8988T (cell line): ENCODE measurements at places on chromosomes 16 and 17.
A peak's percentile ranks its signal among the peaks of the same experiment; 100 is the strongest.

- DNase-seq = peak; percentile 95
Observed at GRCh38 chr17:19744922-19745757, 3.0 kb downstream of the ALDH3A1 start.

- no peak for DNase-seq
Observed at GRCh38 chr16:83269541-83269940, 538.2 kb upstream of the HSBP1 start.

DNA sequence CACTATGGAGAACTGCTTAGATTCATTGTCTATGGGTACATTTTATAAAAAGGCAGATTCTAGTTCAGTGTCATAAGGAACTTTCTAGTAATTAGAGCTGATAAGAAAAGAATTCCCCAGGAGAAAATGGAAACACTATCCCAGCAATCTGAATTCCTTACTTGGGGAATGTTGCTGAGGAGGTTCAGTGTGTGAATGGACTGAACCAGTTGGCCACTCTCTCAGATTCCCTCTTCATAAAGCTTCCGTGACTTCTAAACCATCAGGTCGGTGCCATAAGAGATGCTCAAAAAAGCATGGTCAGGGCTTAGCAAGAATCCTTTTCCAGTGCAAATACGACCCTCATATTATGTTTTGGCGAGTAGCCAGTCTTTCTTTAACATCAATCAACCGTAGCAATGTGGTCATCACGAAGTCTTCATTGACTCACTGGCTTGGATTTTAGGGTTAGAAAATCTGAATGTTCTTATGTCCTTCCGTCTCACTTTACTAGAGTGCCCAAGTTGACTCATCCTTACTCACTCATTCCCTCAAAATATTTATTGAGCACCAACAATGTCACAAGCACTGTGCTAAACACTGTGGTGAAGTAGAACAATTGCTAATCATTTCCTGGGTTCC is 102.7 kb upstream of the HLF start:
- no peak for DNase-seq

DNA sequence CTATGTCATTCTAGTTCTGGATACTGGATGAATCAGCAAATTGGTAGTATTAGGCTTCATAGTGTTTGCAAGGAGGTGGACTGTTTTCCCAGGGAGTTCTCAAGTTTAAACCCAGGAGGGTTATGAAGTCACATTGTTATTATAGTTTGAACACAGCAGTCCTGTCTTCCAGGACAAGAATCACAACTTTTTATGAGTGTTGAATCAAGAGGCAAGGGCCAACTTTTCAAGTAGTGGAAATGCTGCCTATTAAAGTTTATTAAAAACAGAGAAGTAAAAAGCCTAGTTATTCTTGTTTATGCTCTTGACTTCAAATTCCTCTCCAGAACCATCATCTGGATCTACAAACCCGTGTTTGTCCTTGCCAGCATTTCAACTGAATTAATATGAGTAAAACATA is 86.3 kb upstream of the GOT2 start:
- DNase-seq = no peak

DNA sequence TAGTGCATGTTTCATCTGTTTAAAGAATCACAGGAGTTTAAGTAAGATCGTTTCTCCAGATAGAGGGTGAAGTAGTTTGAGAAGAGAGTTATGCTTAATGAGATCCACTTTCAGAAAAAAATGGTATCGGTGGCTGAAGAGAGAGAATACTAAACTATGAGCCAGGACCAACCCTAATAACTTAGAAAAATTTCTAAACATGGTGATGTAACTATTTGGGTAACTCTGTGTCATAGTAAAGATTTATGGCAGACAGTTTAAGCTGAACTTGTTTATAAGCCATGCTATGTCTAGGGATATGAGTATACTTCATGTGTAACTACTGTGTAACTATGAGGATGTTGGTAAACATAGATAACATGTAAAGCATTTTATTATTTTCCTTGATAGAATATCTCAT is 489.5 kb downstream of the KCNJ2 start:
- no peak for DNase-seq

GRCh38 chr16:49081086-49081485 is 200.6 kb downstream of the CBLN1 start:
- DNase-seq = no peak

GRCh38 chr16:75443298-75443697 is 10.0 kb upstream of the CFDP1 start:
- no peak for DNase-seq

GRCh38 chr16:7585705-7586104 is 253.1 kb downstream of the RBFOX1 start:
- DNase-seq = no peak
